Muscle of back (tissue), 13 donors: ENCODE measurements at places on chromosomes 6 and 20.

GRCh38 chr20:36523341-36523740 lies 18.0 kb upstream of the MYL9 start:
- DNase-seq, result no peak

GRCh38 chr6:101454106-101454676 lies 60.7 kb downstream of the GRIK2 start:
- no peak for DNase-seq

DNA sequence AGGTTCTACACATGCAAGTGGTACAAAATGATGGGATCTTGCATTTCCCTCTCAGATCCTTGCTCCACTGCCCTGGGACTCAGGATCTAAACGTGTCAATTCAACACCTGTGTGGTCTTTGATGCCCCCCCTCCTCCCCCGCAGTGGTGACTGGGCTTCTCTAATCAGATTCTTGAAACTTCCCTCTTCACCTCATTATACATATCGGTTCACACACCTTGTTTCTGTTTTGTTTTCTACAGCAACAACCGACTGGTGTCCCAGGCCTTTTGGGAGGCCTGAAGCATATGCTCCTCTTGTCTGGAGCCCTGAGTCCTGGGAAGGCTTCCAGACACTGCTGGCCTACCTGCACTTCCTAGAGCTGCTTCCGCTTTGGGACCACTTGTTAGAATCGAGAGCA lies 20.0 kb downstream of the SAMD3 start:
- no peak for DNase-seq

GRCh38 chr6:15343490-15344191 lies 97.8 kb downstream of the JARID2 start:
- no peak for DNase-seq

GRCh38 chr6:154602296-154602695 lies 91.8 kb upstream of the CNKSR3 start:
- DNase-seq, result no peak

DNA sequence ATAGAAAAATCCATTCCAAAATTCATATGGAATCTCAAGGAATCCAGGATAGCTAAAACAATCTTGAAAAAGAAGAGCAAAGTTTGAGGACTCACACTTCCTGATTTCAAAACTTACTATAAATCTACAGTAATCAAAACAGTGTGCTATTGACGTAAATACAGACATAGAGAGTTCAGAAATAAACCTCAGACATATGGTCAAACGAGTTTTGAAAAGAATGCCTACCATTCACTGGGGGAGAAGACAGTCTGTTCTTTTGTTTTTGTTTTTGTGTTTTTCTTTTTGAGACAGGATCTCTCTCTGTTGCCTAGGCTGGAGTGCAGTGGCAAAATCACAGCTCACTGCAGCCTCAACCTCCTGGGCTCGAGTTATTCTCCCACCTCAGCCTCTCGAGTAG lies 25.3 kb upstream of the PROKR2 start:
- no peak for DNase-seq

GRCh38 chr6:123036648-123037047 lies 40.6 kb downstream of the CLVS2 start:
- no peak for DNase-seq

DNA sequence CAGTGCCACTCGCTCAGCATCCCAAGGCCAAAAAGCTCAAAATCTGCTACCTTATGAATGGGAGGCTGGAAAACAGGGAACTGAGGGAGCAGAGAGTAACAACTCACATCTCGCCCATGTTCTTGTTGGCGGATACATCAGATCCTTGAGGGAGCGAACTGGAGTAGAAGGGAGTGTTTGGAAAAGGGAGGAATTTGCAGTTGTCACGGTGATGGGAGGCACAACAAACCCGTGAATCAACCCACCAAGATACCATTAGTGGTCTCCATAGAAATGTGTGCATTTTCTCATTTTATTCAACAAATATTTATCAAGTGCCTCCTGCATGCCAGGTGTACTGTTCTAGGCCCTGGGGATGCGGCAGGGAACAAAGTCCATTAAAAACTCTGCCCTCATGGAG lies 212.1 kb downstream of the EYA2 start:
- no peak for DNase-seq

DNA sequence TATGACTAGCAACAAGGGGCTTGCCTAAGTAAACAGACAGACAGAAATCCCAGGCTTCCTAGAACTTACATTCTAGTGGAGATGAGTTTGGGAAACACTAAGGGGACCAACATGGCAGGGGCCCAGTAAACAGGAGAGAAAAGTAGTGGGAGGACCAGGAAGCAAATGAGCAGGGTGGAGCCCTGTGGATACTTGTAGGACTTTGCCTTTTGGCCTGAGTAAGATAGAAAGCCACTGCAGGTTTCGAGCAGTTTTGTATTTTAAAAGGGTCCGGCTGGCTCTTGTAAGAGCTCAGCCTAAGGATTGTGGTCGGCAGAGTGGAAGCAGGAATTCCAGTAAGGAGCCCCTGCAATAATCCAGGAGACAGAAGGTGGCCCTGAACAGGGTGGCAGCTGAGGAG lies 125.5 kb downstream of the MAP3K7 start:
- DNase-seq, result no peak

DNA sequence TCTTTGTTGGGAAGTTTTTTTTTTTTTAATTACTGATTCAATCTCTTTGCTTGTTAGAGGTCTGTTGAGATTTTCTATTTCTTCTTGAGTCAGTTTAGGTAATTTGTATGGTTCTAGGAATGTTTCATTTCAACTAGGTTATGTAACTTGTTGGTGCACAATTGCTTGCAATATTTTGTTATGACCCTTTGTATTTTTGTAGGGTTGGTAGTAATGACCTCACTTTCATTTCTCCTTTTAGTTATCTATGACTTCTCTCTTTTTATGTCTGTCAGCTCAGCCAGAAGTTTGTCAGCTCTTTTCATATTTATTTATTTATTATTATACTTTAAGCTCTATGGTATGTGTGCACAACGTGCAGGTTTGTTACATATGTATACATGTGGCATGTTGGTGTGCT lies 51.1 kb upstream of the SLC24A3 start:
- DNase-seq, result no peak

GRCh38 chr20:35215066-35215956 lies 11.2 kb upstream of the MMP24 start:
- no peak for DNase-seq

GRCh38 chr20:1685304-1686052 lies 27.9 kb upstream of the SIRPG start:
- DNase-seq, result no peak

DNA sequence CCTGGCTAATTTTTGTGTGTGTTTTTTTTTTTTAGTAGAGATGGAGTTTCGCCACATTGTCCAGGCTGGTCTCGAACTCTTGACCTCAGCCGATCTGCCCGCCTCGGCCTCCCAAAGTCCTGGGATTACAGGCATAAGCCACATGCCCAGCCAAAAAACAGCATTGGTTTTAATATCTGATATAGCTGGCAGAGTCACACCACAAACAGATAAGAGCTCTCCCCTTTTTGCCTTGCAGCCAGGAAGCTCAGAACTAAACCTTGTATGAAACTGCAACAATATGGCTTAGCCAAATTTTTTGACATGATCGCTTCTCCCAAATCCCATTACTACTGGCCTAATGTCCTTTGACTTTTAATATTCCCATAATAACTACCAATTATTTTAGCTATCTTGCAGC lies 4.9 kb downstream of the ACOT8 start:
- DNase-seq, result no peak

GRCh38 chr6:158680015-158680414 lies 30.2 kb downstream of the SYTL3 start:
- DNase-seq, result no peak

GRCh38 chr20:44566018-44566417 lies 16.4 kb upstream of the PKIG start:
- no peak for DNase-seq

GRCh38 chr20:35135867-35136586 lies 11.1 kb downstream of the EDEM2 start:
- no peak for DNase-seq

GRCh38 chr6:25297039-25297441 lies 17.9 kb downstream of the CARMIL1 start:
- no peak for DNase-seq

DNA sequence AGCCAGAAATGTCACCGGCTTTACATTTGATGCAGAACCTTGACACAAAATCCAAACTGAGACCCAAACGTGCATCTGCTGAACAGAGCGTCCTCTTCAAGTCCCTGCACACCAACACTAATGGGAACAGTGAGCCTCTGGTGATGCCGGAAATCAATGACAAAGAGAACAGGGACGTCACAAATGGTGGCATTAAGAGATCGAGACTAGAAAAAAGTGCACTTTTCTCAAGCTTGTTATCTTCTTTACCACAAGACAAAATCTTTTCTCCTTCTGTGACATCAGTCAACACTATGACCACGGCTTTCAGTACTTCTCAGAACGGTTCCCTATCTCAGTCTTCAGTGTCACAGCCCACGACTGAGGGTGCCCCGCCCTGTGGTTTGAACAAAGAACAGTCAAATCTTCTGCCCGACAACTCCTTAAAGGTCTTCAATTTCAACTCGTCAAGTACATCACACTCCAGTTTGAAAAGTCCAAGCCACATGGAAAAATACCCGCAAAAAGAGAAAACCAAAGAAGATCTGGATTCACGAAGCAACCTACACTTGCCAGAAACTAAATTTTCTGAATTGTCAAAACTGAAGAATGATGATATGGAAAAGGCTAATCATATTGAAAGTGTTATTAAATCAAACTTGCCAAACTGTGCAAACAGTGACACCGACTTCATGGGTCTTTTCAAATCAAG lies 108.4 kb downstream of the RTN4IP1 start:
- no peak for DNase-seq

DNA sequence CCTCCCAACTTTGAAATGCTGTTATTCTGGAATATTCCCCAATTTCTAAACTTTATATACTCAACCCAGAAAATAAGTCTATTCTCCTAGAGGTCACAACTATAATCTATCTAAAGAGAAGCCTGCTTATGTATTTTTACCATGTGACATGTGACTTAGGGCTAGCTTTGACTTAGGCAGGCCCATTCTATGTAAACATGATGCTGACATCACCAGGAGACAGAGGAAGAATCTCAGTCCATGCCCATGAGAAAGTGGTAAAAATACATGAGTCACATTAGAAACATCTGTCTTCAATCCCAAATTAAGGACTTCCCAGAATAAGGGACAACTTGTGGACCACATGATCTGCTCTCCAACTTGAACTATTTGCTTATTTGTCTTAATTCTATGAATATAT lies 113.6 kb upstream of the ID4 start:
- peak; percentile 60 for DNase-seq

DNA sequence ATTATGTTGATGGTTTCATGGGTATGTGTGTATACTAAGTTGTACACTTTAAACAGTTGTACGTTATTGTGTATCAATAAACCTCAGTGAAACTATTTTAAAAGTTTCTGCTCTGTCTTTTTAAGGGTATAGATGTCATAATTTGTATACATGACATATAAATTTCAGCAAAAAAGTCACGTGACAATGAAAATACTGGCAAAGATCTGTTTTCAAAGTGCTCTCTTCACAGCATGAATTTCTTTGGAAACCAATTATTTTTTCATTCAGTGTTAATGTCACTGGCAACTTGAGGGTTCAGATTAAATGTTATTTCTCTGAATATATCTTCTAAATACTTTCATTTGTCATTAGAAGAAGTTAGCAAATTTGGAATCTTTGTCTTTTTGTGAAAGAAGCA lies 91.7 kb upstream of the C6orf118 start:
- no peak for DNase-seq

GRCh38 chr6:56927538-56928453 lies 27.1 kb upstream of the BEND6 start:
- DNase-seq, result no peak

GRCh38 chr20:62723351-62723750 lies 14.7 kb downstream of the NTSR1 start:
- DNase-seq, result peak; percentile 47

DNA sequence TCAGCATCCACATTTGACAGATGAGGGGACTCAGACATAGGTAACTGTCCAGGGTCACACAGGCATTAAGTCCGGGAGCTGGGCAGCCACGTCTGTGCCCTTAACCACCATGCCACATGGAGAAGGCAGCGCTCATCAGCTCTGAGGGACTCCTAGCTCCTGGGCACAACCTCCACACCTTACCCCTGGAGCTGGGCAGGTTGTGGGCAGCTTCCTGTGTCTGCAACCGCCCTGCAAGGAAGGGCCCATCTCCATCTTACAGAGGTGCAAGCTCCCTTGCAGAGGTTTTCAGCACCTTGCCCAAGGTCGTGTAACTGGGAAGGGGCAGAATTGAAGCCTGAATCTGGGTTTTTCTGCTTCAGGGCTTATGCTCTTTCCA lies 7.9 kb downstream of the CCDC167 start:
- DNase-seq, result no peak

DNA sequence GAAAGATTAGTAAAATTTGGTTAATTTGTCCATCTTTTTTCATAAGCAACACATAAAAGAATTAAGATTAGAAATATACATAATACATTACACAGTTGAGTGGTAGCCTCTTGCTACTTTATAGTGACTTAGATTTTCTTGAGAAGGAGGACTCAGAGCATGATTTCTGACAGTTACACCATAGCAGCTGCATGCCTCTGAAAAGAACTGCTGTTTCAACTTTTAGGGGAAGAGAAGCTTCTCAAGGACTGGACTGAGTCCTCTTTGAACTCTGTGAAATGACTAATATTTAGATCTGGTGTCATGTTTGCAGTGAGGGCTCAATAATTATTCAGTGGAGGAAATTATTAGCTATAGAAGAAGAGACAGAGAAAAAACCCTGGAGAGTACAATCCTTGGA lies 272.5 kb downstream of the BTBD9 start:
- no peak for DNase-seq

- DNase-seq, result no peak
These were observed 26.0 kb downstream of the CD164 start for GRCh38 chr6:109356237-109356636.

DNA sequence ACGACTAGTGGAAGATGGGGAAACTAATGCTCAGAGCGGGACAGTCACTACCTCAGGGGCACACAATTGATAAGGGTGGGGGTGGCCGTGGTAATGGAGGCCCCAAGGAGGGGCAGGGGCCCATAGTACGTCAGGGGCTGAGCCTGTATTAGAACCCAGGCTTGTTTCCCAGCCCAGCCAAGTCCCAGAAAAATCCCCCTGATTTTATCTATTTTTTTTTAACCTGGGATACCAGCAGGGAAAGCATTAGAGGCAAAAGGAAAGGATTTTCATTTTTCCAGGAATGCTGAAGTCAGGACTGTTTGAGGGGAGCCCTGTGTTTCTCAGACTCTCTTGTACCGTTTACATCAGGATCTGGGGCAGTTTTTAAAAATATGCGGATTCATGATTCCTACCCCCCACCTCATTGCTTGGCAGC lies 382 bp downstream of the MYH7B start:
- no peak for DNase-seq

DNA sequence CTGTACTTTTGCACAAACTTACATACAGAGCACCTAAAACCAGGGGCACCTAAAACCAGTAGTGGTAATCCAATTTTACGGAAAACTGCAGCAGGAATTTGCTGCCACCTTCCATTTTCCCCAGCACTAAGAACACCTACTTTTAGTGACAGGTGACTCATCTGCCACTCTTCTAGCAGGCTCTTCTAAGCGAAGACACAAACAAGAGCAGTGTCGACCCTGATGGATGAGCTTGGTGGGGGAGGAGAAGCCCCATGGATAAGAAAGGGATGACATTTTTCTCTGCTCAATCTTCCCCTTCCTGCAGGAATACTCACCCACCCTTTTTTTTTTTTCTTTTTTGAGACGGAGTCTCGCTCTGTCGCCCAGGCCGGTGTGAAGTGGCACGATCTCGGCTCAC lies 116.9 kb downstream of the GMPR start:
- no peak for DNase-seq

- DNase-seq, result peak; percentile 24
These were observed 39.6 kb downstream of the ESR1 start for GRCh38 chr6:151847064-151847463.
